Activated naive CD8-positive, alpha-beta T cell treated with anti-CD3 and anti-CD28 coated beads for 36 hours (primary cell): ENCODE measurements at places on chromosomes 6 and 20.

- H3K4me1 ChIP-seq, result no peaks in the 10 kb centered on the region
- H3K36me3 ChIP-seq, result no peaks in the 10 kb centered on the region
- no peak overlapping the region for H3K4me3 ChIP-seq
- DNase-seq, result no peak
- H3K27me3 ChIP-seq, result no peaks in the 10 kb centered on the region
- H3K27ac ChIP-seq, result no peak overlapping the region
These were observed 804.4 kb downstream of the EYS start for GRCh38 chr6:64902596-64902995.

DNA sequence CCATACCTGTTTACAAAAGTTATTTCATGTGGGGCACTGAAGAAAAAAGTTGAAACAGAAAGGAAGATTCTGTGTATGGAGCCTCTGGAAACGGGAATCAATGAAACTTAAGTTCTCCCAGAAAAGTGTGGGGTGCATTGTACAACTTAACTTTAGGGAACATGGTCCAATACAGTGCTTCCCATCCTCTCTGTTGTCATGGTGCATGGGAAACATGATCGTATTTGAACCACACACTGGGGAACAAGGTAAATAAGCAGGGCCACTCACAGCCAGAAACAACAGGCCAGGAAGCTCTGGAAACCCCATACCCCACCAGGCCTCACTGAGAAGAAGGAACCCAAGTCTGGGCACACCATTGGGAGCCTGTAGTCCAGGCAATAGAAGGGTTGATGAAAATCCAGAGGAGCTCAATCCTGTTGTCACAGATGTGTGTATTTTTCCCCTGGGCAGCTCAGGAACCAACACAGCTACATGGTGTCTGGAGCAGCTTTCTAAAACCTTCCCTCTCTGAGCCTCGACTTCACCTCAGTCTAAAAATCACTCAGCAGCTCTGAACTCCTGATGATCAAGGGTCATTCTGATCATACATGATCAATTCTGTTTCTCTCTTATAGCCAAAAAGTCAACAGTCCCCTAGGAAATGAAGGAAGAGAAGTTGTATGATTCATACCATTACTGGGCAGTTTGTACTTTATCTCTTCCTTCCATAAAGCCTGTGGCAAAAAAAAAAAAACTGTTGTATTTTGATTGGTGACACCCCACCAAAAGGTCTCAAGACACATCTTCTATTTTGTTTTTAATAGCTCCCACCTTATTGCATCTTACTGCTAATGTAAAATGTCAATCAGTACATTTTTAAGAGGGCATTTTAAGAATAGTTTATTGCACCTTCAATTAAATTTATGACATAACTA lies 198.5 kb upstream of the TAB2 start:
- H3K36me3 ChIP-seq, result peaks cover 18% of the 10 kb centered on the region
- no peak for DNase-seq
- no peak overlapping the region for H3K27ac ChIP-seq
- no peak overlapping the region for H3K4me3 ChIP-seq

GRCh38 chr6:163415620-163416556 lies 1.4 kb downstream of the QKI start:
- H3K27me3 ChIP-seq, result no peaks in the 10 kb centered on the region
- peaks cover 8% of the 10 kb centered on the region for H3K36me3 ChIP-seq
- peak; percentile 30 for DNase-seq
- H3K4me1 ChIP-seq, result peaks cover 47% of the 10 kb centered on the region

GRCh38 chr20:18314786-18315406 lies 26.6 kb downstream of the ZNF133 start:
- H3K27me3 ChIP-seq, result no peaks in the 10 kb centered on the region
- no peak overlapping the region for H3K27ac ChIP-seq
- peaks cover 41% of the 10 kb centered on the region for H3K36me3 ChIP-seq
- no peaks in the 10 kb centered on the region for H3K4me1 ChIP-seq

DNA sequence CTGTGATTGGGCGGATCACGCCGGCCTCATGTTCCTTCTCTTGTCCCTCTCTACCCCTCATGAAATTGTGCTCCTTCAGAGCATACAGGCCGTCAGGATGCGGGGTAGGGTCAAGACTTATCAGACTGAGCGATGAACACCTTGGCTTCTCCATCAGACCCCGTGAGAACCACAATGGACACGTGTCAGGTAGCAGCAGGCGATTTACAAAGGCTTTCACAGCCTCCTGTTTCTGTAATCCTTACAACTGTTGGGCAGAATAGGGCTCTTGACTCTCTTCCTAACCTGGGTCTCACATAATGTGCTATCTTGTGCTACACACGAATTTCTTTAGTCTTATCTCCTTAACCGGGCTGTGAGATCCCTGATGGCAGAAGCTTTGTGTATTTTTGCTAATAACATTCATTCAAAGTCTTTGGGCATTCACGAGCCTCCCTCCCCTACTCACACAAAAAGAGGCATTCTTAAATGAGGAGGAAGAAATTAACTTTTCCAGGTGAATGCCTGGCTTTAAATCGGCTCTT lies 122.9 kb upstream of the SLC22A23 start:
- no peaks in the 10 kb centered on the region for H3K27me3 ChIP-seq
- no peaks in the 10 kb centered on the region for H3K36me3 ChIP-seq
- DNase-seq, result no peak
- H3K4me1 ChIP-seq, result no peaks in the 10 kb centered on the region

DNA sequence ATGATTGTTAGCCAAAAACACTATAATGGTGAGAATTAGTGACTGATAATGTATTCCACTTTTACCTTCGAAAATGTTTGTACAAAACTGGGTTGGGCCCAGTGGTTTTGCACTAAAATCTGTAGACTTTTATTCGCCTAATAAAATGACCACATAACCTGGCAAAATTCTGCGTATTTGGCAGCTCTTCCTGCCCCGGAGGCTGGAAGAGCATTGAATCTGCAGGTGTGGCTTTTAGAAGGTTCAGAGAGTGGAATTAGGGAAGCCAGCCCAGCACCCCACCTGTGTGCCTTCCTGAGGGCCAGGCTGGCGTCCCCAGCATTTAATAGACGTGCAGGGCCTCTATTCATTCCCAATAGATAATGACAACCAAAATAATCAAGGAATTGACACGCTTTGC lies 256.7 kb downstream of the UST start:
- no peak for DNase-seq
- H3K36me3 ChIP-seq, result peaks cover 14% of the 10 kb centered on the region
- no peak overlapping the region for H3K27ac ChIP-seq
- no peak overlapping the region for H3K4me3 ChIP-seq
- H3K27me3 ChIP-seq, result peaks cover 8% of the 10 kb centered on the region

- H3K4me1 ChIP-seq, result no peaks in the 10 kb centered on the region
- no peak overlapping the region for H3K27ac ChIP-seq
These were observed 94.5 kb downstream of the GRM4 start for GRCh38 chr6:34051331-34051919.

DNA sequence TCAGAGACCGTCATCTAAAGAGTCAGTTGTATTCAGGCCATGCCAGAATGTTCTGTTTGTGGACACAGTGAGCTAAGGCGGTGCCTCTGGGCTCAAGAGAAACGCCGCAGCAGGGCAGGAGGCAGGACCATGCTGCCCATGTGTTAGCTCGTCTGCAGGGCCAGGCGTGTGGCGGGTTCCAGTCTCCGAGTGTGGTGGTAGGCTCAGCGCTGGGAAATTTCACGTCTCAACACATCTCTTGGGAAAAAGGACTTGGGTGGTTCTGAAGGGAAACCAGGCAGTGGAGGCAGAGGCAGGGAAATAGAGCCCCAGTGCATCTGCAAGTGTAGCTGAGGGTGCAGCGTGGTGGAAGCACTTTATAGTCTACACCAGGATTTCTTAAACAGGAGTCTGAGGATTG lies 56.9 kb upstream of the TAGAP start:
- H3K4me1 ChIP-seq, result peaks cover 88% of the 10 kb centered on the region
- no peak overlapping the region for H3K4me3 ChIP-seq
- peaks cover 2% of the 10 kb centered on the region for H3K36me3 ChIP-seq
- H3K27me3 ChIP-seq, result no peaks in the 10 kb centered on the region
- H3K27ac ChIP-seq, result peak overlapping the region; percentile 43

- peaks cover 8% of the 10 kb centered on the region for H3K27me3 ChIP-seq
- H3K4me3 ChIP-seq, result no peak overlapping the region
- H3K4me1 ChIP-seq, result no peaks in the 10 kb centered on the region
- no peak for DNase-seq
- H3K36me3 ChIP-seq, result no peaks in the 10 kb centered on the region
These were observed 7.8 kb upstream of the PLTP start for GRCh38 chr20:45919542-45920399.
